ENCODE measurements at places on chromosomes 6 and 20.
A peak's percentile ranks its signal among the peaks of the same experiment; 100 is the strongest.

DNA sequence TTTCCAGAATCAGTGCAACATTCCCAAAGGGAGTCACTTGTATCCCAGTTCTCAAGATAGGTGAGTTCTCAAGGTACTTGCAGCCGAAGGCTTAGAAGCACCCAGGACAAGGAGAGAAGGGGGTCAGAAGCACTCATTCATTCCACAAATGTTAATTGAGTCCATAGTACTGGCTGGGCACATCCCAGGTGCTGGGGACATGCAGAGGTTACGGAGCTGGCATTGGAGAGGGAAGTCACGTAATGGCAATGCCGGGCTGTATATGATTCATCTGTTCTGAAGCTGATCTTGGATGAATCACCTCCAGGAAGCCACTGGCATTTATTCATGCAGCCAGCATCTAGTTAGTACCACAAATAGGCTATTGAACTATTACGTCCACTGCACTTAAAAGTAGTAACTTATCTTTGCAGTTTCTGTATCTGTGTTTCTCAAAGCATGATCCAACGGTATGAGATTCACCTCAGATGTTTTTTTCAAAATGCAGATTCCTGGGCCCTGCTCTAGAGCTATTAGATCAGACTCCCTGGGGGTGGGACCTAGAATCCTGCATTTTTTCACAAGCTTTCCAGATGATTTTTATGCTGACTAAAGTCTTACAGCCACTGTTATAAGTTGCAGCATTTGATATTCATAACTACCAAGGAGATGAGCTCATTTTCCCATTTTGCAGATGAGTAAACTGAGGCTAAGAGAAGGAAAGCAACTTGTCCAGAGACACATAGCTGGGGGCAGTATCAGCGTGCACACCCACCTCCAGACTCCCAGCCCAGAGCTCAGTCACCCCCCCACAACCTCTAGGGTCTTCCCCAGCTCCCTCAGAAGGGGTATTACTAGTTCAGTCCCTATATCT, 44.1 kb upstream of the ID1 start:
- no peak for DNase-seq

DNA sequence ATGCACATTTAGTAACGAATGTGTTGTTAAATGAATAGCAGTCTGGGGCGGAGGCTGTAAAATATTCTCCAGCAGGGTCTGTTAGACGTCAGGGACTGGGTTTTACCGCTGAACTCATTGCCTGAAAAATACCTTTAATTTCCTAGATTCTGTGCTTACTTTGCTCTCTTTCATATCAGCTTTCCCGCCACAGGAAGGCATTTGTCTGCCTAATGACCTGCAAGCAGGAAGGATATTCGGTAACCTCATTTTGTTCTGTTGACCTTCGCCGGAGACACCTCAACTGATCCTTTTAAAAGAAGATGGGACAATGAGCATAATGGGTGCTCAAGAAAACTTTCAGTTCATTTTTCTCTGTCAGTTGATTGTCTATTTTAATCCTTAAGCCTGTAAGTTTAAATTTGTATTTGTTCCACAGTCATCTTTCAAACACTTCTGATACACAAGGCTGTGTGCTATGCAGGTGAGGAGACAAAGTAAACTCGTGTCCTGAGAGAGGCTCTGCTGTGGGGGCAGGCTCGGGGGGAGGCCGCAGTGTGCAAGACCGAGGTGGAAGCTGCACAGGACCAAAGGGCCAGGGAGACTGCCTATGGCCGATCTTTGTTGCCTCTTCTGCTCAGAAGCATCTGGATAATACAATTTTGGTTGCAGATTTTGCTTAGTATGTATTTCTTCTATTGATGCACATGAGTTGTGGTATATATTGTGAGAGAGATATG, 27.4 kb upstream of the SIM1 start:
- no peak for DNase-seq

- DNase-seq: no peak
Observed at GRCh38 chr6:52588087-52588709, 11.3 kb upstream of the TRAM2 start.

- no peak for DNase-seq
Observed at GRCh38 chr20:59748619-59749191, 144.4 kb downstream of the PHACTR3 start.

DNA sequence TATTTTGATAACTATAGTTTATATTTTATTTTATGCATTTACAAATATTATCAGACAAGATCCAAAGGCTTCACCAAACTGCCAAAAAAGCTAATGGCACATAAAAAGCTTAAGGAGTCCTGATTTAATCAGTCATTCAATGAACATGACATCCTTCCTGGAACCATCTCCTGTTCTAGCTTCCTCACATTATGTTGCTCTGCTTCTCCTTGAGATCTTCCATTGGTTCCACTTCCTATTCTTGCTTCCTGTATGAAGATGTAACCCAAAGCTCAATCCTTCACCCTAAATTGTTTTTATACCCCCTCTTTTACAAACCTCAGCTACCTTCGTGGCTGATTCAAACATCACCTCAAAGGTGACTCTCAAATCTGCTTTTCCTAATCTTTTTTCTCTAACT, 4.5 kb upstream of the BRD2 start:
- no peak for DNase-seq

- DNase-seq: peak; percentile 72
Observed at GRCh38 chr20:4091490-4092479, 76.4 kb upstream of the RNF24 start.

GRCh38 chr6:119620846-119621555, 271.4 kb upstream of the MAN1A1 start:
- DNase-seq: no peak

DNA sequence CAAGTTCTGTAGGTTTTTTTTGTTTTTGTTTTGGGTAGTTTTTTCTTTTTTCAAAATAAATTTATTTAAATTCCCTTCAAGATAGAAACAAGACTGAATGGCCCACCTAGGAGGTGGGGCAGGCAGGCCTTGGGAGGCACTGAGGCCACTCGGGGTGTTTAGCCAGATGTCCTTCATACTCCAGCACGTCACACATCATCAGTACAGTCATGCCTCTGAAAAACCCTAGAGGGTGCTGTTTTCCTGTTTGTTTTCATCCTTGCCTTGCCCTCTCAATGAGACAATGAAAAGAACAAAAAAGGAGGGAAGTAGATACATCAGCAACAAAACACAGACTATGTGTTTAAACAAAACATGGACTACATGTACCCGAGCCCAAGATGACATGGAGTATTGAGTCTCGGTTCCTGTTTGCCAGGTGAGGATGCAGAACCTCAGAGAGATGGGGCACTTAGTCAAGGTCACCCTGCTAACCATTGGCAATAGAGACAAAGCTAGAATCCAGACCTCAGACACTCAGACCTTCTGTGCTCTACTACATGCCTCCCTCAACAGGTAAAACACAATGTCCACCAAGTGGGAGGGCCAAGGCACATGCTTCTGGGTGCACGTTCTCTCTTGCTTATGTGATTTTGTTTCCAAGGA, 26.8 kb upstream of the CLIC5 start:
- peak; percentile 39 for DNase-seq

DNA sequence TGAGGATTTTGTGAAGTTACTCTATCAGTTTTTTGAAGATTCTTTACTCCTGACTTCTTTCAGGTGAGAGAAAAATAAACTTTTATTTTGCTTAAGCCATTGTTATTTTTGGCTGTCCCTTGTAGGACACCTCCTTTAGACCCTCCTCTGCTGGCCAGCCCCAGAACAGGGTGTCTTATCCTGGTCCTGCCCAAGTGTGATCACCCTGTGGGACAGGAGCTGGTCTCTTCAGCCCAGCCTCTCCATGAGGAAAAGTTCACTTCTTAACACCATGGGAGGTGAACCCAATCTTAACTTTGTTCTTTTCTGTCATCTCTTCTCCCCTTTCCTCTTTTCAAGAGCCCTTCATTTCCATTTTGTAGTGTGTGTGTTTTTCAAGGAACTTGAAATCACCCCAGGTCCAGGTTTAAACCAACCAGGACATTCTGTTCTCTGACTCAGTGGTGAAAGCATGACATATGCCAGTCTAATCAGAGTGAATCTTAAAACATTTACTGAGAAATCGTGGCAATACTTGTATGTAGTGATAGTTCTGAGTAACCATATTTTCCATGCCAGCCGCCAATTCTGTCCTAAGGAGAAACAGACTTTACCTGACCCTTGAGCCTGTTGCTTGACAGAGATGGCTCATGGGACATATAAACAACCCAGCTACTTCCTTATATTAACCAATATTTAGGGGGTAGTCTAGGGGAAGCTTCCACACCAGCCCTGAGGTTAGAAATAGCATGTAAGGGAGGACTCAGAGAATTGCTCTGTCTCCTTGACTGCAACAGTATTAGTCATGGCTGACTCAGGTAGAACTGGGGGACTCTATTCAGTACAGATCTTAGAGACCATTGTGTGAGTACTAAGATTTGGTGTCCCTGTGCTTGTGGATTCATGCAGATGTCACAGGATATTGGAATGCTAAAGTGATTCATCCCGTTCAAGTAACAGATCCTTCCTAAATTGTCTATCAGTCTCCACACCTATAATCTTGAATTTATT, 48.8 kb downstream of the FLRT3 start:
- no peak for DNase-seq

- no peak for DNase-seq
Observed at GRCh38 chr6:142542704-142543233, 241.0 kb downstream of the ADGRG6 start.

GRCh38 chr20:53959911-53960578, 110.3 kb downstream of the BCAS1 start:
- DNase-seq: no peak

GRCh38 chr6:53315086-53315724, 33.5 kb downstream of the ELOVL5 start:
- DNase-seq: no peak

GRCh38 chr20:54474046-54474445, 1.3 kb upstream of the DOK5 start:
- DNase-seq: no peak

DNA sequence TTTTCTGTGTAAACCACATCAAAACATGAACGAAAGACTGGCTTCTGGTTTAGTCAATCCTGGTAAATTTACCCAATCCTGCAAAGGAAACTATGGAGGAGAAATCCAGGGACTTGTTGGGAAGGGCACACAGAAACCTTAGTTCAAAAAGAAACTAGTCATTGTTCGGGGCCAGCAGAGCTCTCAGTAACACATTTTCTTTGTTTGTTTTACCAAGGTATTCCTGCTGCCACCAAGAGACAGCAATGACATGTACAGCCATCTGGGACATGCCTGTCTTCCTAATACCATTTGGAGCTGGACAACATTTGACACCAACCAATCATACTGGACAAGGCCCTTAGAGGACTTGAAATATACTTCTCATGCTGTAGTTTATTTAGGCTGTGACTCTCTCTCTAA, 8.3 kb downstream of the OARD1 start:
- DNase-seq: no peak

GRCh38 chr6:40485795-40486194, 101.4 kb downstream of the LRFN2 start:
- DNase-seq: no peak

DNA sequence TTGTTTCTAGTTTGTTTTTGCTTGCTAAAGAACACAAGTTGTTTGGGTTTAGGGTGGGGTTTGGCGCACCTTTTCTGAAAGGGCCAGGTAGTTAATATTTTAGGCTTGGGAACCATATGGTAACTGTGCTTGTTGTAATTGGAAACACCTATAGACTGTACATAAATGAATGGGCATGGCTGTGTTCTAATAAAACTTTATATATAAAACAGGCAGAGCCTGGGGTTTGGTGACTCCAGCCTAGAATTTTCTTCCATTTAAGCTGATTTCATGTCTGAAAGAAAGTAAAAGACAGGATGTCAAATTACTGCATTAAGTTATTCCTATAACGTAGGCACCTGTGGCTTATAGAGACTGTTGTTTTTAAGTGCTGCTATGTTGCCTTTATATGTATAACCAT, 36.1 kb upstream of the MAPK13 start:
- DNase-seq: no peak

- no peak for DNase-seq
Observed at GRCh38 chr6:111154981-111155380, 67.7 kb downstream of the SLC16A10 start.

DNA sequence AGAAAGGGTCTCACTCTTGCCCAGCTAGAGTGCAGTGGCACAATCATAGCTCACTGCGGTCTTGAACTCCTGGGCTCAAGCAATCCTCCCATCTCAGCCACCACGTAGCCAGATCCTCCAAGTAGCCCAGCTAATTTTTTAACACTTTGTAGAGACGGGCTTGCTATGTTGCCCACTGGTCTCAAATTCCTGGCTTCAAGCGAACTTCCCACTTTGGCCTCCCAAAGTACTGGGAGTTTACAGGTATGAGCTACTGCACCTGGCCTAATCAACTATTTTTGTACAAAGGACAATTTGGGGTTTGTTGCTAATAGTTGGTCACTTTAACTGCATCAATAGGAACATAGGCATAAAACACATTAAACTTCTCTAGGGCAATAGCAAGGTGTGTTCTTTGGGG, 29.9 kb upstream of the SYNCRIP start:
- DNase-seq: no peak

- DNase-seq: no peak
Observed at GRCh38 chr20:17697171-17697570, 2.6 kb upstream of the BANF2 start.

- DNase-seq: no peak
Observed at GRCh38 chr6:163892824-163893561, 478.5 kb downstream of the QKI start.

DNA sequence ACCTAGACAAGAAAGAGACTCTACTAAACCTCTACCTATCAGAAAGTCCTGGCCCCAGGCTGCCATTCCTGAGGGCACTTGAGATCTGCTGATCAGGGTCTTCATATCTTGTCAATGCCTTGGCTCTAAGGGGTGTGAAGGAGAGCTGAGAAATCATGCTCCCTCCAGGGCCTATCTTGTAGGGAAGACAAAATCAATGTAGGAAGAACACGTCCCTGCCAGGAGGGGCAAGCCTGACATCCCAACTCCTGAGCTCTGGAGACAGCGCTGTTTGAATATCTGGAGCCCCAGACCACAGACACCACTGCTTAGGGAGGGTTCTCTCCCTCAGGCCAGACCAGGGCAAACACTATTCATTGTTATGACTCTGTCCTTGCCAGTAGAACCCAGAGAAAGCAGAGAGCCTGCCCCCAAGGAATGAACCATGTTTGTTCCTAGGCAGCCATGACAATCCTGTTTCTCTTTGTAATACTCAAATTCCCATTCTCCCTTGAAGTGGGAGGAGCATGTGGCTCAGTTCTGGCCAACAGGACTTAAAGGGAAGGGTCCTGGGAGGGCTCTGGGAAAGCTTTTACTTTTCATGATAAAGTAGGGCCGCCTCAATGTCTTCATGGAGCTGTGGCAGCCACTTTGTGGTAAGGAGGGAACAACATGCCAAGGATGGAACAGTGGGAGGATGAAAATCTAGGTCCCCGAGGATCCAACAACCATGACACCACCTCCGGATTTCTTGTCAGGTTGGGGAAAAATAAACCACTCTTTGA, 1.8 kb upstream of the FASTKD5 start:
- peak; percentile 17 for DNase-seq

DNA sequence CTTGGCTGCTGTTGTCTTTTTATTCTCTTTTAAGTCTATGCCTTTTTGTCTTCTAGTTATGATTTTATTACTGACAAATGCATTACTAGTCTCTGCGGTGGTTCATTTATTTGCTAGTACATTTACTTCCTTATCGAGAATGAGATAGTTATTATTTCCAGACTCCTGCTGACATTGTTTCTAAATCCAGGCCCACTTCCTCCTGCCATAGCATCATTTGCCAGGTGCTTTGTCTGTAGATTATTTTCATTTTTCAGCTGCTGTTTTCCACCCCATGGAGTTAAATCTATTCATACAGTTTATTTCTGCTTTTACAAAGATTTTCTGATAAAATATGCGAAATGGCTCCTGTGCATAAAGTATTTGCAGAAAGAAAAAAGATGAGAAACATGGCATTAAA, 459.7 kb downstream of the MMUT start:
- DNase-seq: no peak

All from GM13977 (cell line).